CD4-positive, alpha-beta T cell treated with Interleukin-4 for 1 hour (primary cell): ENCODE measurements at places on chromosomes 7 and 10.

DNA sequence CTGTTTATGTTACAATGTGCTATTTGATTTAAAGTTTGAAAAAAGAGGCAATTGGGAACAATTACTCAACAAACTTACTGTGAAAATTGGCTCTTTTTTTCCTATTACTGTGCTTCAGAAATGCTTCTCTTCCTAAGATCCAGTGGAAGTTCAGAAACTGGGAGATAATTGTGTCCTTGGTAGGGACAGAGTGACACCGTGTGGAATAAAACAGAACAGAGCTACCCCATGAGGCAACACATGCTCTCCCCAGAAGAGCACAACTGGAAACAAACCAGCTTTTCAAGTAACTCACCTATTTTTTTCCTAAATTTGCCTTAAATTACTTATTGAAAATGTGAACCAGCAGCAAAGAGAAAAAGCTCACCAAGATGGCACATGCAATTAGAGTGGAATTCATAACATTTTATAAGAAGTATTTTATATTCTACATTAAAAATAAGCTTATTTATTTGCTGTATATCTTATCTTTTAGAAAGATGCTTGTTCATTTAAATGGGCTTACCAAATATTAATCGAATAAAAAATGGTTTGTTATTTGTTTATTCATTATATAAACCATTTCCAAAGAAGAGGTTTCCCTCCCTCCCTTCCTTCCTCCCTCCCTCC lies 346.1 kb upstream of the ANKRD30A start:
- no peak for DNase-seq

GRCh38 chr7:143383642-143383957 lies 2.5 kb downstream of the ZYX start:
- no peak for DNase-seq

DNA sequence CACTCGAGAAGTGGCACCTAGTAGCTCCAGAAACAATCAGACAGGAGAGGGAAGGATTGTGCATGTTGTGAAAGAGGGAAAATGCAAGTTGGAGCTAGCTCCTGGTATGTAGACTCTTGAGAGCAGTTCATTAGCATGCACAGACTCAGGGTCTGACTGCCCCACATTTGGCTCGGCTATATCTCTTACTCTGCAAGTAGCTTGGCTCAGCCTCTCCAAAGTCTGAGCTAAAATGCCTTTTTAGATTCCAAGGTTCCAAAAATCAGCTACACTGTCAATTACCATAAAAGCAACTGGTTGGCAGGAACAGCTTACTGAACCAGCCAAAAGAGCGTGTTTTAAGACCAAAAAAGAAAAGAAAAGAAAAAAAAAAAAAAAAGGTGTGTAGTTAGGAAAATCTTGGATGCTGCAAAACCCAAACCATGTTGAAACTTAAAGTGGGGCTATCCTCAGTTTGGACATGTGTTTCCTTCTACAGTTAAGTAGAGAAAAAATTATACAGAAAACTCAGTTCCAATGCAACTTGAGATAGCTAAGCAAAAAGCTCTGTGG lies 65.5 kb downstream of the MKX start:
- DNase-seq, result no peak

GRCh38 chr10:96584035-96584434 lies 2.8 kb downstream of the TM9SF3 start:
- no peak for DNase-seq

DNA sequence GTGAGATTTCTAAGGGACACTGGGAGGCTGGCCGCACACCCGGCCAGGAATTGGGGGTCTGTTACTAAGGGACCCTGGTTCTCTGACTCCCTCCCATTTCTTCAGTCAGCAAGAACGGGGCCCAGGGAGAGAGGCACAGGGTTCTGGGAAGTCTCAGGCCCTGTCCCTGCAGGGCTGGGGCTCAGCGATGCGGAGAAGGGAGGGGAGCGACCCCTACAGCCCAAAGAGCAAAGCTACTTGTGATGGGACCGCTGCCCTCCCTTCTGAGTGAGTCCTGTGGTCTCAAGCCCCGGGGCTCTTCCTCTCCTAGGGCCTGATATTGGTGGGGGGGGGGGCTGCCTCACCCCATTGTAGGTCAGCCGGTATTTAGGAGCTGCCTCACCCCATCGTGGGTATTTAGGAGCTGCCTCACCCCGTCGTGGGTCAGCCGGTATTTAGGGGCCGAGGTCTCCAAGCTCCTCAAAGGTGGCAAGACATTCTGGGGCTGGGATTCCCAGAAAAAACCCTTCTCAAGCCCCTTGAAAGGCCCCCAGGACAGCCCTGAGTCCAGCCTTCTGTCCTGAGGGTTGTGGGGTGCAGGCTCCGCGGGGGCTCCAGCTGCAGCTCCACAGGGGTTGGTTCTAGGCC lies 16.9 kb upstream of the NKX6-2 start:
- DNase-seq, result no peak

DNA sequence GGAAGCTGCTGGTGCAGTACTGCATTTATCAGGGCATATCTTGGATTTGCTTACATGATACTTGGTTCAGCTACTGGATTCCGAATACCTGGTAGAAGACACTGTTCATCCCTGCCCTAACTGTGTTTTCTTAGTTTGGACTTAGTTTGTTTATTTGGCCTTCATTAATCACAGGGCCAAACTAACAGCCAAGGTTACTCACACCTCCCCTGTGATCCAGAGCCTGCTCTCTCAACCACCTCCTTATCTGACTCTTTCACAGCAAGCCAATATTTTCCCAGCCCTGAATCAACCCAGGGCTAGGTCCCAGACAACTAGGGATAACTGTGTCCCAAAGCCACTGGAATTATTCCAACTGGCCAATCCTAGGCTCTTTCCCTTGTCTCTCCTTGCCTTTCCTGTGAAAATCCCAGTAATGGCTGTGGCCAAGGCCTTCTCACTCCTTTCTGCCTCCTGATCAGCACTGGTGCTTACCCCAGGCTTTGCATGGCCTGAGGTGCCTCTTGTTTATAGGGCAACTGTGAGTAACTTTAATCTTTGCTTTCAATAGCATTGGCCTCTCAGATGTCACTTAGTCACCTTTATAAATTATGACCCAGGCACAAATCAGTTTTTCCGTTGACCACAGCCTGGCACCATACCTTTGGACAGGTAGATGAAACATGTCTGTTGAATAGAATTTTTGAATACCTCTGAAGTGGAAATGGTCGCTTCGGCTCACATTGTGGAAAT lies 9.3 kb upstream of the JCAD start:
- no peak for DNase-seq

DNA sequence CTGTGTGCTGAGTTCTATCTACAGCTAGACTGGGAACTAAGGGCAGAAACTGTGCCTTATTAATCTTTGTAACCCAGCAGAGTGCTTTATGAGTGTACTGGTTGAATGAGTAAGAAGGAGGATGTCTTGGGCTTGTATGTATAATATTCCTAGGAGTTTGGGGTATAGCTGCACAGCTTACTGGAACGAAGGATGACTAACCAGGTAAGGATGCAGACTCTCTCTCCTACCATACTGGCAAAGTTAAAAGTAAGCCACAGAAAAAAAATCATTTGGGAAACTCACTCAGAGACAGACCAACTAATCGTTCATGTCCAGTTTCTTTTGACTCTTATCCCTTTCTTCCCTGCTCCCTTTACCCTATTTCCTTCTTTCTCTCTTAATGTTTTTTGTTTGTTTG lies 1.4 kb upstream of the DHTKD1 start:
- DNase-seq, result no peak

GRCh38 chr10:89307269-89307577 lies 5.4 kb downstream of the IFIT2 start:
- DNase-seq, result no peak

- DNase-seq, result no peak
Observed at GRCh38 chr10:65675236-65675635, 1250.6 kb upstream of the LRRTM3 start.

- DNase-seq, result no peak
Observed at GRCh38 chr10:42941295-42941644, 135.6 kb upstream of the RET start.

- DNase-seq, result no peak
Observed at GRCh38 chr7:44697136-44698045, 51.3 kb upstream of the ZMIZ2 start.

- no peak for DNase-seq
Observed at GRCh38 chr7:19369182-19369581, 224.0 kb upstream of the FERD3L start.

GRCh38 chr10:43174969-43175368 lies 36.7 kb downstream of the CSGALNACT2 start:
- DNase-seq, result no peak

- peak; percentile 79 for DNase-seq
Observed at GRCh38 chr10:69124563-69125268, 738 bp downstream of the VPS26A start.

DNA sequence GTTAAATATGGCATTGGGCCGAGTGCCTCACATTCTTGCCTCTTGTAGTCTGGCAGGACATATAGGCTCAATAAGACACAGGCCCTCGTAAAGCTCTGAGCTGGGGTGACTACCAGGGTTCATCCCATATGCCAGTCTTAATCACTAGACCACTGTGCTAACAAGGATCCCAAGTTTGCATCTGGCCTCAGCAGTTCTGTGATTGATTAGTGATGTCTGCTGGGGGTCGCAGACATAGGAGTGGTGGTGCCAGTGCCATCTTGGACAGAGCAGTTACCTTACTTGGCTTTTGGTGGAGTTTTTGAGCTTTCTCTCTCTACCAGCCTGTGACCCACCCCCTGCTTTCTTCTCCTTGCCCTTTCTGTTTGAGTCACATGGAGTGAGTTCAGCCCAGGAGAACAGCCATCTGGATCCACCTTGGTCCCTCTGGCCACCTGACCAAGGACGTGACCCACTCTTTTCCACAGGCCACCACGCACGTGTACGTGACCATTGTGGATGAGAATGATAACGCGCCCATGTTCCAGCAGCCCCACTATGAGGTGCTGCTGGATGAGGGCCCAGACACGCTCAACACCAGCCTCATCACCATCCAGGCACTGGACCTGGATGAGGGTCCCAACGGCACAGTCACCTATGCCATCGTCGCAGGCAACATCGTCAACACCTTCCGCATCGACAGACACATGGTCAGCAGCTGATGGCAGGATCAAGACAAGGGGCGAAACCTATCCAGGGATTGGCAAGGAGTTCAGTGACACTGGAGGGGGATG lies 4.1 kb upstream of the VSIR start:
- no peak for DNase-seq

- no peak for DNase-seq
Observed at GRCh38 chr7:44132039-44132438, 8.7 kb upstream of the POLD2 start.

DNA sequence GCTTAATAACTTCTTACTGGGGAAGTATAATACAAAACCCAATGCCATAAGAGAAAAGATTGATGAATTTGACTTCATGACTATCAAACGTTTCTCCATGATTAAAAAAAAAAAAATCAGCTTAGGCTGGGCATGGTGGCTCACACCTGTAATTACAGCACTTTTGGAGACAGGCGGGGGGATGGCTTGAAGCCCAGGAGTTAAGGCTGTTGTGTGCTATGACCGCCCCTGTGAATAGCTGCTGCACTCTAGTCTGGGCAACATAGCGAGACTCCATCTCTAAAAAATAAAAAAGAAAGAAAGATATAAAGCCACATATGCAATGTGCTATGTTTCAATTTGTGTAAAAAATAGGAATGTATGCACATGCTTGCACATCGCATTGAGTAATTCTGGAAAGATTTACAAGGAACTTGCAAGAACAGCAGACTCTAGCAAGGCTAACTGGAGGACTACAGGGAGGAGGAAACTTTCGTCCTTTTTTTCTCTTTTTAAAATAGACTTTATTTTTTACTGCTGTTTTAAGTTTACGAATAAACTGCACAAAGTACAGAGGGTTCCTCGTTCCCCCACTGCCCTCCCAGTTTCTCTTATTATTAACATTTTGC lies 10.3 kb upstream of the RARRES2 start:
- no peak for DNase-seq

- no peak for DNase-seq
Observed at GRCh38 chr7:92423710-92424131, 23.6 kb upstream of the GATAD1 start.

DNA sequence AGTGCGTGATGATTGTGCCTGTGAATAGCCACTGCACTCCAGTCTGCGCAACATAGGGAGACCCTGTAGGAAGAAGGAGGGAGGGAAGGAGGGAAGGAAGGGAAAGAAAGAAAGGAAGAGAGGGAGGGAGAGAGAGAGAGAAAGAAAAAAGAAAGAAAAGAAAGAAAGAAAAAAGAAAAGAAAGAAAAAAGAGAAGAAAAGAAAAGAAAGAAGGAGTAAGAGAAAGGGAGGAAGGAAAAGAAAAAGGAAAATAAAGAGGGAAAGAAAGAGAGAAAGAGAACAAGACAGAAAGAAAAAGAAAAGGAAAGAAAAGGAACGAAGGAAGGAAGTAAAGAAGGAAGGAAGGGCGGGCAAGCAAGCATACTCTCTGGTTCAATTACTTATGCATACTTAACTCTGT lies 112.9 kb upstream of the ANK3 start:
- no peak for DNase-seq

- DNase-seq, result no peak
Observed at GRCh38 chr10:5551531-5552375, 27.0 kb downstream of the CALML3 start.

DNA sequence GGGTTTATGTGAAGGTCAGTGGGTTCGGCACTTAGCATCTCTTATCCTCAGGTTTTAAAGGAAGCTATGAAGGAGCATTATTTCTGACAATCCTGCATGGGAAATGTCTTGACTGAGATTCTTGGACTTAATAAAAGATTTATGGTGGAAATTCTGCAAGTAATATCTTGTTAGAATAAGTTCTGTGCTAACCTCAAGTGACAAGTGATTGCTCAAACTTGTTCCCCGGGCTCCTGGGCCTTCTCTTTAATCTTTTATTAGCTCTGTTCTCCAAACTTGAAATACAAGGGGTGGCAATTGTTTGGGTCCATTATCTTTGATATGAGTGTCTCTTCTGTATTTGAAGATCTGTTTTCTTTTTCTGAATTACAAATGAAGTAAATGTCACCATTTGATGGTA lies 140.6 kb upstream of the CTBP2 start:
- no peak for DNase-seq

DNA sequence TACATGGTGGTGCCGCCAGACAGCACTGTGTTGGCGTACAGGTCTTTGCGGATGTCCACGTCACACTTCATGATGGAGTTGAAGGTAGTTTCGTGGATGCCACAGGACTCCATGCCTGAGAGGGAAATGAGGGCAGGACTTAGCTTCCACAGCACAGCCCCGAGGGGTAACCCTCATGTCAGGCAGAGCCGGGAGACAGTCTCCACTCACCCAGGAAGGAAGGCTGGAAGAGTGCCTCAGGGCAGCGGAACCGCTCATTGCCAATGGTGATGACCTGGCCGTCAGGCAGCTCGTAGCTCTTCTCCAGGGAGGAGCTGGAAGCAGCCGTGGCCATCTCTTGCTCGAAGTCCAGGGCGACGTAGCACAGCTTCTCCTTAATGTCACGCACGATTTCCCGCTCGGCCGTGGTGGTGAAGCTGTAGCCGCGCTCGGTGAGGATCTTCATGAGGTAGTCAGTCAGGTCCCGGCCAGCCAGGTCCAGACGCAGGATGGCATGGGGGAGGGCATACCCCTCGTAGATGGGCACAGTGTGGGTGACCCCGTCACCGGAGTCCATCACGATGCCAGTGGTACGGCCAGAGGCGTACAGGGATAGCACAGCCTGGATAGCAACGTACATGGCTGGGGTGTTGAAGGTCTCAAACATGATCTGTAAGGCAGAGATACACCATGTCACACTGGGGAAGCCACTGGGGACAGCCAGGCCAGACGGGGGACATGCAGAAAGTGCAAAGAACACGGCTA lies 104.6 kb upstream of the TNRC18 start:
- peak; percentile 30 for DNase-seq
